ENCODE measurements at places on chromosomes 13 and 19. TPM values are rescaled to one million over a fixed set of nuclear protein-coding genes. Genes with fewer than 3 reads are reported as not detected.
A peak's percentile ranks its signal among the peaks of the same experiment; 100 is the strongest.

GRCh38 chr13:31540281-31540680 is 199.0 kb upstream of the RXFP2 start:
- DNase-seq: no peak

DNA sequence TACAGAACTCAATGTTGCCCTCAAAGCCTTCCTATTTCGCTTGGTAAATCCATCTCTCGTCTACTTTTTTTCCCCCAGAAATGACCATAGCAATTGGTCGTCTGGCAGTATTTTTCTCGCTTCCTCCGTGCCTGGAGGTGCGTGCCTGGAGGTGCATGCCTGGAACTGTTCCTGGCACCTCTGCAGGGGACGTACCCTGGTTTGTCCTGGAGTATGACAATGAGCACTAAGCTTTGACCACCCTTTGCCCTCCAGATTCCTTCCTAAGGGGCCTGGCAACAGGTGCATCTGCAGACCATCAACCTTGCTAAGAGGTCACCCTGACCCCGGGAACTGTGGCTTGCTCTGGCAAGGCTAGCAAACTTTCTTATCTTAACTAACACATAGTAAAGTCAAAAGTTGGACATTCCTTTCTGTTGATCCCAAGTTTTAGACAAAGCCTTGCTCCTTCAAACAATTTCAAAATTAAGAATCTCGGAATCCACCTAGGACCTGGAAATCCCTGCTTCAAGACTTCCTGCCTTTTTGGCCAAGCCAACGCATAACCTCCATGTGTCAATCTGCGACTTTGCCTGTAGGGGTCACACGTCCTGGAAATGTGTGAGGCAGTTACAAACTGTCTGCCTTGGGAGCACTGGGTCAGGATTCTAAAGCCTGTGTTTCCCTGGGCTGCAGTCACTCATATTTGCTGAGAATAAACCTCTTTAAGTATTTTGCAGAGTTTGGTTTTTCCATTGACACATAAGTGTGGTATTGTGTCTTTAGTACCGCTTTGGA is 28.8 kb upstream of the TUBGCP3 start:
- DNase-seq: peak; percentile 41

Gene GAPDHS
- not detected for total RNA-seq

DNA sequence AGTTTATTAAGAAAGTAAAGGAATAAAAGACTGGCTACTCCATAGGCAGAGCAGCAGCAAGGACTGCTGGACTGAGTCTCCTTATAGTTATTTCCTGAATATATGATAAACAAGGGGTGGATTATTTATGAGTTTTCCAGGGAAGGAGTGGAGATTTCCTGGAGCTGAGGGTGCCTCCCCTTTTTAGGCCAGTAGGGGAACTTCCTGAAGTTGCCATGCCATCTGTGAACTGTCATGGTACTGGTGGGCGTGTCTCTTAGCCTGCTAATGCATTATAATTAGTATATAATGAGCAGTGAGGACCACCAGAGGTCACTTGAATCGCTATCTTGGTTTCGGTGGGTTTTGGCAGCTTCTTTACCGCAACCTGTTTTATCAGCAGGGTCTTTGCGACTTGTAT is 13.5 kb downstream of the ZSCAN5A start:
- DNase-seq: no peak

Gene GJB6
- not detected for total RNA-seq

Gene ATP8A2
- 0.47 TPM for total RNA-seq

DNA sequence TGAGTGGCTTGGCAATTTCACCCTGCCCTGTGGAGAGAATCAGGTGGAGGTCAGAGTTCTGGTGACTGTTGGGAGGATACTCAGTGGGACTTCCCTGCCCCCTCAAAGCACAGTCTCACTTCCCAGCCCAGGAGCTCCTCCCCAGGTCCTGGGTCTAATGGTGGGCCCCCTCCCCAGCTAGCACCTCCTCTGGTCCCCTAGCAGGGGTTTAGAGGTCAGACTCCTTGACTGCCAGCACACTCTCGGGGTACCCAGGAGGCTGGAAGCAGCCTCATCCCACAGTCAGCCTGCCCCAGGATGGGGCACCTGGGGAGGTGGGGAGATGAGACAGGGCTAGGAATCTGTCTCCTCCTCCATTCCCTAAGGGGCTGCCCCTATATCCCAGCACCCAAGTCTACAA is 65.2 kb downstream of the COLGALT1 start:
- DNase-seq: no peak

All from M059J (cell line).